ENCODE measurements at places on chromosomes 1 and 21.

GRCh38 chr1:41447995-41448770 is 36.3 kb downstream of the EDN2 start:
- DNase-seq: no peak

DNA sequence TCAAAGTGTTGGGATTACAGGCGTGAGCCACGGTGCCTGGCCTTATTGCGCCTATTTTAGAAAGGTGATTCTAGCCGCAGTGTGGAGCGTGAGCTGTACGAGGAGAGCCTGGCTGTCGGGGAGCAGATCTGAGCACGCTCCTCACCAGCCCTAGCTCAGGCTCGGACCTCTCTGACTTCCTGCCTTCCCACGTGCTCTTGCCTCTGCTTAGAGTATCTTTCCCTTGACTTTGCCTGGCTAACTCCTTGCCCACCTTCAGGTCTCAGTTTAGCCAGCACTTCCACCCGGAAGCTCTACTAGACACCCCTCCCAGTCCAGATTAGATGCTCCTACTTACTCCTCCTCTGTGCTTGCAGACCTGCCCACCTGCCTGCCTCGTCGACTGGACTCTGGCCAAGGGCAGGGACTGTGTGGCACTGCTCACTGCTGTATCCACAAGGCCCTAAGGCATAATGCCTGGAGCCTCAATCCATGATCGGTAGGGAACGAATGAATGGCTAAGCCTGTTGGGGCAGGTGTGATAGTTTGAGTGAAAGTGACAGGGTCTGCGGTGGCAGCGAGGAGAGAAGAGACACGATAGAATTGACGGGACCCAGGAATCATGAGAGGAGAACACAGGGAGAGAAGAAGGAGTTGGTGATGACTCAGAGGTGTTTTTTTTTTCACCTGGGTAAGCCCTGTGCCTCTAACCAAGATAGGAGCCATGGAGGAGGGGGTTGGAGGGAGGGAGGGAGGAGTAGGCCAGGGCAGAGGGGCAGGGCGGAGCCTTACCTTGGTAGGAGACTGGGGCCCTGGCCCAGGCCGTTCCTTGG is 28.1 kb upstream of the WASF2 start:
- no peak for DNase-seq

DNA sequence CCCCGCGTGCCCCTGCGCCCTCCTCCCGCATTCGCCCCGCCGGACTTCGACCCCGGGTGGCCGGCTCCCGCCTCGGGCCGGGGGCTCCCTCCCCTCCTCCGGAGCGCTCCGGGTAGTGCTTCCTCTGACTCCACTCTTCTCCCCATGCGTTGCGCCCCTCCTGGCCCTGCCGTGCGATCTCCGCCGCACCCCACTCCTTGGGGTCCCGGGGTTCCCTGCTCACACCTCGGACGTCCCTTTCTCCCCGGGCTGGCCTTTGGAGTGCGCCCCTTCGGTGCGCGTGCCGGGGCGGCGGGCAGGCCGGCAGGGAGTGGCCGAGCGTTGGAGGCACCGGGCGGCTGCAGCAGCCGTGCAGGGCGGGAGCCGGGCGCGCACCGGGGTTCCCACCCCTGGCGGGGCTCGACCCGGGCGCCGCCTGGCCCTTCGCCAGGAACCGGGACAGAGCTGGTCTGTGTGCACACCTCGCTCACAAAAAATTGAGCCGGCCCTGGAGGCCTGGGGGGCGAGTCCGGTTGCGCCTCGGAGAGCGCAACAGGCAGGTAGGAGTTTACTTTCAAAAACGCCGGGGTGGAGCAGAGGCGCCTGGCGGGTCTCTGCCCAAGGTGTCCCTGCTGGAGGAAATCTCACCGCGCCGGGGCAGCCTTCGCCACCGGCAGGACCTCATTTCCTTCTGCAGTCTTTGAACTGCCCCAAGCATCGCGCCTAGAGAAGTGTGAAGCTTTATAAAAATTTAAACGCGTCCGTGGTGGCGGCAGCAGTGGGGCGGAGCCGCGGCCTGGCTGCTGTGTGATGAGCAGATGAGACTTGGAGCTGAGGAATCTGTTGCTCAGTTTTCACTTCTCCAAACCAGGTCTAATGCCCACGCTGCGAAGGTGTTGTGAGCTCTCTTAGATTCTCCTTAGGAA is 650 bp downstream of the VANGL1 start:
- no peak for DNase-seq

GRCh38 chr1:201988601-201989000 is 6.2 kb downstream of the RNPEP start:
- no peak for DNase-seq

- no peak for DNase-seq
Observed at GRCh38 chr1:66393586-66394287, 140.2 kb upstream of the SGIP1 start.

GRCh38 chr1:87243573-87243972 is 85.1 kb upstream of the LMO4 start:
- DNase-seq: no peak

- no peak for DNase-seq
Observed at GRCh38 chr1:171433451-171433850, 51.9 kb upstream of the PRRC2C start.

DNA sequence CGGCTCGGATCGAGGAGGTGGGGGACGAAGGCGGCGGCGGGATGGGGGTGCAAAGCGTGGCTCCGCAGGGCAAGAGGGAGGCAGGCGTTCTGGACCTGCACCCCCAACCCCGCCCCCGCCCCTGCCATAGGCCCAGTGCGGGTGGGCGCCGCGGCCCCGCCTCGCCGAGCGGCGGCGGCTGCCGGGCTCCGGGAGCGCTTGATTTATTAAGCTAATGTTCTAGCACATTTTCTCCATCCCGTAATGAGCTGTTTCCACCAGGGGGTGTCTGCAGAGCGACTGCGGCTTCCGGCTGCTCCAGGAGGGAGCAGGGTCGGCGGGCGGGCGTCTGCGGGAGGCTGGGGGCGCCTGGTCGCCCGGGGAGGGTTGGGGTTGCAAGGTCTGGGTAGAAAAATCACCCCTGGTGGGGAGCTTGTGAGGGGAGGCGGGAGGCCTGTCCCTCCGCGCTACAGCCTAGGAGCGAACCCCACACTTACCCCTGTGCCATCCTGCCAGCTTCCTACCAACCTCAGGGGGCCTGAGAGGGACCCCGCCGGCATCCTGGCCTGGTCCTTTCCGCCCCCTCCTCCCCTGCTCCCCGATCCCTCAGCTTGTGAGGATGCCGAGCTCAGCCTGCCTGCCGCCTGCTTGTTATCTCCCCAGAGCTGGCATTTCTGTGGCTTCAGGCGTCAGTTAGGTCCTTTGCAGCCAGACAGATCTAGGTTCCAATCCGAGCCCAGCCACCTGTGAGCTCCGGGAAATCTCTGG is 48.5 kb upstream of the ACOT11 start:
- no peak for DNase-seq

DNA sequence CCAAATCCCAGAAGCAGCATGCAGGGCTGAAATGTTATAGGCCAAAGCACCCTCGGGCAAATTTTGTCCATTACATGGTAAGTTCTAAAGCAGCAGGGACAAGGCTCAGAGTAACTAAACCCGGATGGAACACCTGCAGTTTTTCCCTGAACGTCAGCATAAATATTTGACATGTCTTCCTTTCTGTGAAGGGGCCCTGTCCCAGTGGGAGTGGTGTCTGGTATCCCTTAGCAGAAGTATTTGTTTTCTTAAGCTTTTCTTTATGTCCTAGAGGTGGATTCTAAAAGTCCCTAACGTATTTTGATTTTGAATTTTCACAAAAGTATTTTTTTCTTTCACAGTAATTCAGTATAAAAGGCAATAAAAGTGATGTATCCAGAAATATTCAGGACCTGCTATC is 223.9 kb downstream of the ST6GALNAC3 start:
- DNase-seq: no peak

- DNase-seq: no peak
Observed at GRCh38 chr1:26767714-26768113, 20.0 kb upstream of the PIGV start.

DNA sequence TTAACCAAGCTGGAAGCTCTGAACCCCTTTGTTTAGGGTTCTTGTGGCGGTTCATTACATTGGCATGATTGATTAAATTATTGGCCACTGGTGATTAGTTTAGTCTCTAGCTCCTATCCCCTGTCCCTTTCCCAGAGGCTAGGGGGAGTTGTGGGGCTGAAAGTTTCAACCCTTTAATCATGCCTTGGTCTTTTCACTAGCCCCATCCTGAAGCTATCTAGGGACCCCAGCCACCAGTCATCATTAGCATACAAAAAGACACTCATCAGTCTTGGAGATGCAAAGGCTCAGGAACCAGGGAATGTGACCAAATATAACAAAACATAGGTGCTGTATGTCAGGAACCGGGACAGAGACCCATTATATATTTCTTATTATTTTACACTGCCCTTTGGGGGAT is 34.7 kb upstream of the SNX27 start:
- no peak for DNase-seq

DNA sequence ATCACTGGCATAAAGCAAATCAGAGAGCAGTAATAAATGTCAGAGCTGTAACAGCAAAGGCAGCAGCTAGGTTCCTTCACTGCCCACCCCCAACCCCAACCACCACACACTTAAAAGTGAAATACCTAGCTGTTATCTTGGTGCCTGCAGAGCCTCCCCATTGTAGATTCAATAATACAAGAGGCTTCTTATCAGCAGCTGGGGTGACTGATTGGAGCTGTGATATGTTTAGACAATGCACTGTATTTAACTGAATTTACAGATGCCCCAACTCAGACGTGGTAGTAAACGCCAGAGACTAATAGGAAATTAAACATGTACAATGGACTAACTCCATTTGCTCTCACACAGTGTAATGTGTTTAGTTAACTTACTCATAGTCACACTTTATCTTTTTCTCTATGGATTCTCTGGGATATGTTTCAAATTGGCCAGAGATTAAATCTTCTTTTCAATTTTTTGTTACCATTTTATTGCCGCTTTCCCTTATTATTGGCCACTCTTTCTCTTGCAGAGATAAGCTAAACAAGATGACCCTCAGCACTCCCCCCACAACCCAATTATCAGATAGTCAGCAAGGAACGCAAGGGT is 117.1 kb downstream of the ESRRG start:
- no peak for DNase-seq

DNA sequence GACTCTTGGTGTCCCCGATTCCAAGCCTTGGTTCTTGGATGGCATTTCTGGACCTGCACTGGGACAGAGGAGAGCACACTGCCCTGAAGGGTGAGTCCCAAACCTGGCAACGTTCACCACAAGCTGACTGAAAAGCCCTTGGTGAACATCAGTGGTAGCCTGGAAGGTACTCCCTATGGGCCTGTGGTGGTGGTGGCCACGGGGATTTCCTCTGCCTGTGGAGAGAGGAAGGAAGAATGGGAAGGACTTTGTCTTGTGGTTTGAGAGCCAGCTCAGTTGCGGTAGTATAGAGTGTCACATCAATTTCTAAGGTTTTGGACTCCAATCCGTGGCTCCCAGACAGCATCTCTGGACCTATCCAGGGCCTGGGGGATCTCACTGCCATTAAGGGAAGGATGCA is 50.7 kb downstream of the DNAH14 start:
- DNase-seq: no peak

DNA sequence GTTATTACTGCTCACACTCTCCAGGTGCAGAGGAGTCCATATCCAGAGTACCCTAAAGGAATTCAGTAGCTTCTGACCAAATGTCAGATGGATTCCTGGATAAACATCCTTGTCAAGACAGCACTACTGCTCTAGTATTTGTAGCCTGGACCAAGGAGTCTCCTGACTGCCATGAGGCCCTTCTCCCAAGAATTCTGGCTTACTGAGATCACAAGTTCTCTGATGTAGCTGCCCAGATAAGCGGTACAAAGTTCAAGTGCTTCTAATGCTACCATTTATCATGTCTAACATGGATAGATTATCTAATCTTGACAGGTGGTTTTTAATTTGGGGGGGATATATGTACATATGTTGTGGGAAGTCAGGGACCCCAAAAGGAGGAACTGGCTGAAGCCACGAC is 196.6 kb upstream of the HMCN1 start:
- no peak for DNase-seq

- no peak for DNase-seq
Observed at GRCh38 chr1:100423832-100424337, 71.6 kb downstream of the CDC14A start.

DNA sequence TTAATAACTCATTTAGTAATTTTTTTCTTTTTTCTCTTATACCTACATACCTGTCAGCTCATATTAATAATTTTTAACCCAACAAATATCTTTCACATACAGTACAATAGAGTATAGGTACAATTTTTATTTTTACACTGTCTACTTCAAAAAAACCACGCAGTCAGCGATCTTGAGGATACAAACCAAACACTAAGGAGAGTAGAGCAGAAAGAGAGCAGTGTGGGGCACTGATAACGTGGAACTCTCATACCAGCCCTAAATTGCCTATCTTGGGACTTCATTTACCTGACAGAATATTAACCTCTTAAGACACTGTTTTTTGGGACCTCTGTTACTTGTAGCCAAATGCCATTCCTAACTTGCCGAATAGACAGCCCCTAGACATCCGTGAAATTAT is 5.5 kb downstream of the TRMT1L start:
- no peak for DNase-seq

DNA sequence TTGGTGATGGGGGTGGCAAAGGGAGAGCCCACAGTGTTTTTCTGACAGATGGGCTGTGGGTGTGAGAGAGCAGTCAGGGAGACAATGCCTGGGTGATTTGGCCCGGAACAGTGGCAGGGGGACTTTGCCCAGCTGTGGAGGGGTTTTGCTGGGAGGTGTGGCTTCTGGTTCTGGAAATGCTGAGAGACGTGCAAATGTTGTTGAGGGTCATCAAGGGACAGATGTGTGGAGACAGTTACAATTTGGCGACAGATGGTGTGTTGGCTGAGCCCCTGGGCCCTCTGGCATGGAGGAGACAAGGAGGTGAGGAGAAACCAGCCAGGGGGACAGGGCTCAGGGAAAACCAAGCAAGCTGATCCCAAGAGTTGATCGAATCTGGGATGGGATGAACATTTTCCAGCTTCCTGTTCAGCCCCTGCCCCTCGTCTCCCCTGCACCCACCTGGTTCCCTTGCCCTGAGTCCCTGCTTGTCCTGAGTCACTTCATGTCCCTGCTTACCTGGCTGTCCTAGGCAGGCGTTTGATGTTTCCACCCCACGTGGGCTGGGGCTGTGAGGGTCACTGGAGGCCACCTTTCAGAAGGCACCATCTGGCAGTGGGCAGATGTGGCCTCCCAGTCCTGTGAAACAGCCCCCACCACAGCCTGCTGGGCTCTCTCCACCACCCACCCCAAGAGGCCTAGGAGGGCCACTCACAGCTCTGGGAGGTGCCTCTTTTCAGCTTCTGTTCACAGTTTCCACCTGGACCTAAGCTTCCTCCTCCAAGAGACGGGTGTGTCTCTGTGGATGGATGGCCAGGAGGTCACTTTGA is 15.8 kb upstream of the ZNF678 start:
- DNase-seq: no peak

- DNase-seq: no peak
Observed at GRCh38 chr1:54298284-54299033, 98.5 kb downstream of the MRPL37 start.

GRCh38 chr1:53618500-53619366 is 120.2 kb downstream of the GLIS1 start:
- no peak for DNase-seq

- no peak for DNase-seq
Observed at GRCh38 chr21:33670076-33670978, 28.0 kb downstream of the ITSN1 start.

- no peak for DNase-seq
Observed at GRCh38 chr1:211710566-211711314, 35.3 kb upstream of the NEK2 start.

DNA sequence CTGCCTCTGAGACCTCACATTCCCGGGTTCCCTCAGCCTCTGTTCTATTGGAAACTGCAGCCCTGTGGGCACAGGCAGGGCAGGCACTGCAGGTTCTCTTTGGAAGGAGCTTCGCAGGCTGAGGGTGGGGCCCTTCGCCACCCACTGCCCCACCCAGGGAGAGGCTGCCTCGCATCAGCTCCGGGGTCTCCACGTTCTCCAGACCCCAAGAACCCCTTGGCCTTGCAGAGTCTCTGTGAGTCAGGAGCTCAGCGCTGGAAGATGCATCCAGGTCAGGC is 8.6 kb upstream of the C1orf159 start:
- no peak for DNase-seq
